ENCODE measurements at places on chromosomes 4 and X.

DNA sequence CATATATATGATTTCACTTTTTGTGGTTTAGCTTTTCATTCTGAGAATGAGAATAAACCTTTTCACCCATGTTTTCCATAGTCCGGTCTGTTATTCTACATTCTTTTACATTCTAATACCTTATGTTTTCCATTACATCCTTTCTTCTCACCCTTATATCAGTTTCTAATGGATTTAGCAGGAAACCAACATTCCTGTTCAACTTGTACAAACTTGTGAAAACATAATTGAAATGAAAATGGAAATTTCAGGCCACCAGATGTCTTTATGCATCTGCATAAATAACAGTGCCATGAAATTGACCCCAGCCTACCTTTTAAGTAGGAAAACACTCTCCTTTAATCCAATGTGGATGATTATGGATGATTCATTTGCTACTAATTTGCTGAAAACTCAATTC lies 494.8 kb upstream of the ZFP42 start:
- DNase-seq = no peak

GRCh38 chr4:98586962-98587354 lies 71.5 kb downstream of the TSPAN5 start:
- DNase-seq = no peak

DNA sequence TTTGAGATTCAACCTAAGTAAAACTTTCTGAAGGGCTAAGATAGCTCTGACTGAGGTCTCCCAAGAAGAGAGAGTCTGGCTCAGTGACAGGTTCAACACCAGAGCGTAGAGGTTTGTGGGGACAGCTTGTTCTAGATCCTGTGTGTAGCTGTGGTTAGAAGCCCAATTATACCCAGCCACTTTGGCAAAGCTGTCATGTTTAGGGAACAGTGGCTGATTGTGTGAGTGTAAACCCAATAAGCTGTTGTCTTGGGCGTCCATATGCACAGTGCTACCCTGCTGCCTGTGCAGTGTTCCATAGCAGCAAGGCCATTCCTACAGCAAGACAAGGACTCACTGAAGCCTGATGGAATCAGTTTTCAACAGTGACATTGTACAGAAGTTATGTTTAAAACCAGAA lies 11.2 kb upstream of the SCRG1 start:
- no peak for DNase-seq

DNA sequence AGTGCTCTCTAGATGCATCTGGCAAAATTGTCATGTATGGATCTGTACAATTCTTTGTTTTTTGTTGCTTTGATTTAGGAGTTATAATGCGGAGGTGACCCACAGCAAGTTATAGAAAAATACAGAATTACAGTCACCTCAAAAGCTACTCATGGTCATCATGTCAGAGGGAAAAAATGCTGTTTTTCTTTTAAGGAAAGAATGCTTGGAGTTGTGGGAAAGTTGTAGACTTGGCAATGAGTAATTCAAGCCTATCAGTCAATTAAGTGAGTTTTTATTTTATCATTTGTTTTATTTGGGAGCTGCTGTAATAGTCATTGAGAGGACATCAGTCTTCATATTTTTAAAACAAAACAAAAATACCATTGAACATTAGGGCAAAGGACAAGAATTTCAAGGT lies 16.4 kb downstream of the FHL1 start:
- no peak for DNase-seq

DNA sequence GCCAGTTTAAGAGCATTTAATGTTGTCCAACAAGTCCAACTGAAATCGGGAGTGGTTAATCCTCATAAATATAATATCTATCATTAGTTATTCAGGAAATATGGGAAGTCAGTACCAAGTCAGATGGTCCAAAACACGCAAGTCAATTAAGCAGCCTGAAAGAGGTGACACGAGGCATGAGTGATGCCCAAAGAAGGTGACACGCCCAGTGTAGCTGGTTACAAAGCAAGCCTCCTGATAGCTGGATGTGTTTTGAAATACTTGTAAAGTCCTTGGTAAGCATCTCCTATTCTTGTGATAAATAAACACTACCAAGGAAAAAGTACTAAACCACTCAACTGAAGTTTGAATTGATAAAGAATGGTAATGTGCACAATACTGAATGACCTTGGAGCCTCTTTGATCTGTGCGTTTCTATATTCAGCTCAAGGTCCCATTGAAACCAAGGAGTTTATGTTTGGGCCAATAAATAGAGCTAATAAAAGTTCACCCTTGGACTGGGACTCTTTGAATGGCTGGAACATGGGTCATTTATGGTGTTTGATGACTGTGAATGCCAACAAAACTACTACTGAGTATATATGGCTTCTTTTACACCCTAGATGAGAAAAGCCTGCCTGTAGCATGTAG lies 93.2 kb upstream of the KLF3 start:
- DNase-seq = no peak

DNA sequence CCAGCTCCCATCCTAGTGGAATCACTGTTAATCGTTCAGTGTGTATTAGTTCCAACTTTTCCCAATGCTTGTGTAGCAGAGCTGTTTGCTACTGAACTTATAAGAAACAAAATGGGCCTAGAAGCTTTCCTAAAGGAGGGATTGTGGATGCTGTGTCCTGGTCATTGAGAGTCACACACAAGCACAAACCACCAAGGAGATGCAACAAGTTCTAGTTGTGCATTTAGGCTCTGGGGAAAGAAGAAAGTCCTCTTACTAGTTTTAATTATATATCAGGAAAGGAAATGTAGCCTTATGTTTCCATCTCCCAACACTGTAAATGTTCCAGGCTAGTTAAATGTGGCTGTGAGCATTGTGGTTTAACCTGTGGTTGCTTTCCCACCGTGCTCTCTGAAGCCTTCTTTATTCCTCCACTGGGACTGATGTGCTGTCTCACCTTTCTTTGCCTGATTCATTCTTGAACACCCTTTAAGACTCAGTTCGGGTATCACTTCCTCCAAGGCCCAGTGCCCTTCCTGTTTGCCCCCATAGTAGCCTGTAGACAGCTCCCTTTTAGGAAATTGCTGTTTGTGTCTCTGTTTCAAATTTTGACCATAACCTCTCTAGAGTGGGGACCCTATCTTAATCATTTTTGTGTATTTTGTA lies 34.3 kb downstream of the ATP10D start:
- DNase-seq = no peak

DNA sequence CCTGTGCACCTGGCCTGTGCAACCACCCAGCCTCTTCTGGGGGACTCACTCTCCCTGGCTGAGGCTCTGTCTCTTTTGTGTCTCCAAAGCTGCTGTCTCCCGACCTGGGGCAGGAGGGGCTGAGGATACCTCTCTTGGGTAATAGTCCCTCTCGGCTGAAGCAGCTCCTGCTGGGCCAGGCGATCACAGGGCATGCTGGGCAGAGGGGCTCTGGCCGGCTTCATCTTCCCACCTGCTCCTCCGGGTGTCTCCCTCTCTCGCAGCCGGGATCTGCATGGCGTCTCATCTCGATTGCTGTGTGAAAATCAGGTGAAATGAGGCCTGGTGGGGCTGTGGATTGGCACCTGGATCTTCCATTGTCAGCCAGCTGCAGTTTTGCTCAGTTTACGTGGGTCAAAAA lies 53.2 kb downstream of the MGST2 start:
- no peak for DNase-seq

GRCh38 chr4:147307896-147308674 lies 172.8 kb upstream of the EDNRA start:
- DNase-seq = no peak

DNA sequence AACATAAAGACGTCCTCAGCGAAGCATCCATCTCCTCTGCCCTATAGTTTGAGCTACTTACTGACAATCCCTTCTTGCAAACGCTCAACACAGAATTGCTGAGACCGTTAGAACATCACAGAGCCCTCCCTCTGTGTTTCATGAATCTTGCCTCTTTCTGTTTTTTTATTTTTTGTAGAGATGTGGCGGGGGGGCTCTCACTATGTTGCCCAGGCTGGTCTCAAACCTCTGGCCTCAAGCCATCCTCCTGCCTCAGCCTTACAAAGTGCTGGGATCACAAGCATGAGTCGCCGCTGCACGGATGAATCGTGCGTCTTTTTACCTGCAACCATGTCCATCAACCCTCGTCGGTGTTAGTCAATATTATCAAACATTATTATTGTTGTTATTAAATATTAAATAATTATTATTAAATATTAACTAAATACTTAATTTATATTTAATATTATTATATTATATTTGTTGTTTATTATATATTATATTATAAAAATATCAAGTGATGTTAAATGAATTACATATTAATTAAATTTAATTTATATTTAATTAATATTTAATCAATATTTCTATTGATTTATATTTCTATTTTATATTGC lies 200.7 kb downstream of the CRLF2 start:
- no peak for DNase-seq

GRCh38 chrX:25014366-25014838 lies 1.4 kb downstream of the ARX start:
- DNase-seq = no peak

DNA sequence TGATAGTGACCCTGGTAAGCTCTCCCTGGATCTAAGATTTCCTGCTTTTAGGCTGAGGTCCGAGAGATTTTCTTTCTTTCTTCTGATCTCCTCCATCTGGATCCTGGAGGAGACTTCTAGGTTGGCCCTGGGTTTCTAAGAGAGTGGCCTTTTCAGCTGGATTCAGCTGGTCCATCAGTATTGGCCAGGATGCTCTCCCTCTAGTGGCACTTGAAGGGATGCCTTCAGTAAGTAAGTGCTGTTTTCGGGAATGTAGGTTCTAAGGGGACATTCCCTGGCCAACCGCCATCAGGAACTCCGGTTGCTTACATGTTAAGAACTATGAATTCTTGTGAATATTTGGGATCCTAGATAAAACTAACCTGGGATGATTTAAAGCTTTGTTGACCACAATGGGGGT lies 56.9 kb downstream of the SERTM2 start:
- peak; percentile 11 for DNase-seq

DNA sequence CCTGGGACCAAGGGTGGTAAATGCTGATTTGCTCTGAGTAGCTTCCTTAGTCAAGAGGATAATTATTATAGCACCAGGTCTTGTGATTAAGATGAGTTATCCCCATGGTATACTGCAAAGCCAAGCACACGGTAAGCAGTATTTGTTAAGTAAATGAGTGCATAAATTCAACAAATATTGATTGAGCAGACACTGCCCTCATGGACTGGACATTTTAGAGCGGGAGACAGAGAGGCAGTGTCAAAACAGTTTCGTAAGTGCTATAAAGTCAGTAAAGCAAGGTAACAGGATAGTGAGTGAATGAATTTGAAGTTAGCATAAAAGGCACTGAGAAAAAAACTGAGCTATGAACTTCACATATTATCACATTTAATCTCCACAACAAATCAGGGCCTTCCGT lies 13.9 kb downstream of the PHF8 start:
- DNase-seq = no peak

GRCh38 chr4:139553751-139554641 lies 2.0 kb downstream of the SETD7 start:
- DNase-seq = no peak

GRCh38 chrX:115553171-115553570 lies 7.8 kb upstream of the PLS3 start:
- no peak for DNase-seq

DNA sequence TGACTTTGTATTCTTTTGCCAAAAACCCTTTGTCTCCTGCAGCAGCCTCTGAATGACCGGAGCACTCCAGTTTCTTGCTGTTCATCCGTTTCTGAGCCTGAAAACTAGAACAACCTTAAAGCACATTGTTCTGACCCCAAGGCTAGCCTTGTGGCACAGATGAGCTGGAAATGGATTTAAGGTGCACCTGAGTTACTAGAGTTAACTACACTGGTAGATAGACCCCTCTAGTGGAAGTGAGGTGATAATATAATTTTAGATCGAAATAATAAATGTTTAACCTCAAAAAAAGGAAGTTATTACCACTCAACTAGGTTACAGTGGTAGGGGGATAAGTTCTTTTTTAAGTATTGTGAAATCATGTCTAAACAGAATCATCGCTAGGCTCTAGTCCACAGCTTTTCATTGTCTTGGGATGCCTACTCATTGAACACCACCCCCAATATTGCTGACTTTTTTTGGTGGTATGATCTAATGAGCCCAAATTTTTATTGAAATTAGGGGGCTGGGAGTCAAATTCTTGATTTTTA lies 2.7 kb downstream of the PLS3 start:
- no peak for DNase-seq

GRCh38 chr4:56618734-56619133 lies 62.4 kb downstream of the HOPX start:
- no peak for DNase-seq

DNA sequence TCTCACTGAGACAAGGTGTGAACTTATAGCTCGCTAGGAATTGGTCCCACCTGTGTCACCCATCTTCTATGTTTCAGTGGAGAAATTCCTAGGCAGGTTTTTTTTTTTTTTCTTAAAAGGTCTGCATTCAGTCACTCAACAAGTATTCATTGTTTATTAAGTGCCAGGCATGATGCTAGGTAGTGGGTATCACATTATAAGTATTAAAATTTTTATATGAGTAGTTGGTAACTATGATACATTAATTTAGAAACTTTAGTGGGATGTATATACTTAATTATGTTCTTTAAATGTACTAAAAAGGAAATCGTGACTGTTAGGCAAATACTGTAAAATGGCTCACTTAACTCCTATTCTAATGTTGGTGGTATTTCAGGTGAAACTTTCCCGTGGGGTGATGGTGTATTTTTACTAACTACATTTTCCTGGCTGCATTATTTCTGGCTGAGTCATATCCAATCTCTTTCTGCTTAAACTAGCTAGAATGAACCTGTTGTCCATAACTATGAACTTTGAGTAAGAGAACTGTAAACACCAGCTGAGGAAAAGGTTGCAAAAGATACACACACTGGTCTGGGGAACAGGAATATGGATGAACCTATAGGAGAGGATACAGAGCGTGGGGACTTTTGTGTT lies 49.3 kb upstream of the MED14 start:
- DNase-seq = no peak

GRCh38 chr4:122814426-122814825 lies 12.2 kb upstream of the FGF2 start:
- no peak for DNase-seq

GRCh38 chrX:133414406-133415275 lies 648 bp downstream of the GPC4 start:
- DNase-seq = peak; percentile 29

- DNase-seq = no peak
These were observed 133.8 kb downstream of the LDB2 start for GRCh38 chr4:16764622-16765021.

- peak; percentile 39 for DNase-seq
These were observed 40.5 kb upstream of the OGT start for GRCh38 chrX:71492231-71493065.

- no peak for DNase-seq
These were observed 102.3 kb downstream of the AGTR2 start for GRCh38 chrX:116272861-116273260.

GRCh38 chr4:176498617-176499256 lies 179.0 kb downstream of the SPCS3 start:
- DNase-seq = no peak

DNA sequence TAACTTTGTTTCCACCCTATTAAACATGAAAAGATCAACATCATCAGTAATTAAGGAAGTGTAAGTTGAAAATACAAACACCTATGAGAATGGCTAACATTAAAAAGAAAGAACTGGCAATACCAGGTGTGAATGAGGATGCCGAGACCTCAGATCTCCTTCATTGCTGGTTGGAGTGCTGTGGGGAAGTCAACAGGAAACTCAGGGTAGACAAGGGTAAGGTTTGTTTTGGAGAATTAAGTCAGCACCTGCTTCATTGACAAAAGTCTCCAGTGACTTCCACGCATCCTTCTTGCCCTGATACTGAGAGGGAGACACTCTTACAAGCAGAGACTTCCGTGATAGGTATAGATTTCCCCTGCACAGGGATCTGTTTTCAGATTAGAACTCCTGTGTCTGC lies 106.1 kb downstream of the IRF2 start:
- DNase-seq = no peak
